Thyroid gland (tissue), 4 donors: ENCODE measurements at places on chromosomes 1 and 21. TPM values are rescaled to one million over a fixed set of nuclear protein-coding genes. Genes with fewer than 3 reads are reported as not detected.

The LMOD1 gene
- total RNA-seq, result 30.6 TPM

The RXRG gene
- 1.3 TPM for total RNA-seq

The PAQR6 gene
- total RNA-seq, result 0.63 TPM

The OR2T35 gene
- not detected for total RNA-seq

GRCh38 chr1:83791821-83792437, 207.0 kb downstream of the TTLL7 start:
- DNase-seq, result no peak

DNA sequence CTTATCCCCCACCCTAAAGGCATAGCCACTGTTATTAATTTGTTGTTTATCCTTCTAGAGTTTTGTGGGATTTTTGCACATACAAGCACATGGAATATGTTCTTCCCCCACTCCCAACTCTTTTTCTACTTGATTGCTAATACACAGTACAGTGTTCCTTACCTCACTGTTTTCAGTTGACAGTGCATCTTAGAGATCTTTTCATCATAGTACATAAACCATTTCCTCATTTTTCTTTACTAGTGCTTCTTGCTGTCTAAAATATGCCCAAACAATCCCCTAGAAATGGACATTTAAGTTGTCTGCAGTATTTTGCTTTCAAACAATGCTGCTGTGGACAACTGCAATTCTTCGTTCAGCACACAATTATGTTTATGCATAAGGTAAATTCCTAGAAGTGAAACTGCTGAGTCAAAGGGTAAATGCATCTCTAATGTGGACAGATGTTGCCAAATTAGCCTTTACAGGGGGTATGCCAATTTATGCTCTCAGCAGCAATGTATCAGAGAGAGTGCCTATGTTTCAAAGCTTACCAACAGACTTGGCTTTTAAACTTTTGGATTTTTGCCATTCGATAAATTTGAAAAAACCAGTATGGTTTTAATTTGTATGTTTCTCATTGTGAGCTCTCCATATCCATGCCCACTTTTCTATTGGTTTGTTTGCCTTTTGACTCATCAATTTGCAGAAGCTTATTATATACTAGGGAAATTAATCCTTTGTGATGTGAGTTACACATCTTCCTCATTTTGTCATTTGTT, 132.6 kb downstream of the MRPS6 start:
- no peak for DNase-seq

The MPZ gene
- total RNA-seq, result 0.79 TPM

DNA sequence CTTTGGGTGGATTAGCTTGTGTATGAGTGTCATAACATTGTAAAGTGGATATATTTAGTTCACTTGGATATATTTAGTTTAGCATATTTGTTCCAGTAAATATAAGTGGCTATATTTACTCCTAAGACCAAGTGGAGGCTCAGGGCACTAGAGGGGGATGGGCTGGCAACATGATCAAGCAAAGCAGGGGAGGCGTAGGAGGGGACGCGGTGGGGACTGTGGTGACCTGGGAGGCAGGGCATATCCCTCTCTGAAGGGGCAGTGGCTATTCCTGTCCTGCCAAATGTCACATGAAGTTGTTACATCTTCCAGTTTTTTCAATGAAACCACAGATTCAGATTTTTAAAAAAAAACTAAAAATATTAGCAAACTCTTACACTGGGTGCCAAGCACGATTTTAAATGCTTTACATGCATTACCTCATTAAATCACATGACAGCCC, 51.9 kb upstream of the EDN2 start:
- DNase-seq, result no peak

The POMGNT1 gene
- total RNA-seq, result 72.1 TPM

GRCh38 chr21:45764792-45765191, 121.3 kb downstream of the PCBP3 start:
- no peak for DNase-seq

DNA sequence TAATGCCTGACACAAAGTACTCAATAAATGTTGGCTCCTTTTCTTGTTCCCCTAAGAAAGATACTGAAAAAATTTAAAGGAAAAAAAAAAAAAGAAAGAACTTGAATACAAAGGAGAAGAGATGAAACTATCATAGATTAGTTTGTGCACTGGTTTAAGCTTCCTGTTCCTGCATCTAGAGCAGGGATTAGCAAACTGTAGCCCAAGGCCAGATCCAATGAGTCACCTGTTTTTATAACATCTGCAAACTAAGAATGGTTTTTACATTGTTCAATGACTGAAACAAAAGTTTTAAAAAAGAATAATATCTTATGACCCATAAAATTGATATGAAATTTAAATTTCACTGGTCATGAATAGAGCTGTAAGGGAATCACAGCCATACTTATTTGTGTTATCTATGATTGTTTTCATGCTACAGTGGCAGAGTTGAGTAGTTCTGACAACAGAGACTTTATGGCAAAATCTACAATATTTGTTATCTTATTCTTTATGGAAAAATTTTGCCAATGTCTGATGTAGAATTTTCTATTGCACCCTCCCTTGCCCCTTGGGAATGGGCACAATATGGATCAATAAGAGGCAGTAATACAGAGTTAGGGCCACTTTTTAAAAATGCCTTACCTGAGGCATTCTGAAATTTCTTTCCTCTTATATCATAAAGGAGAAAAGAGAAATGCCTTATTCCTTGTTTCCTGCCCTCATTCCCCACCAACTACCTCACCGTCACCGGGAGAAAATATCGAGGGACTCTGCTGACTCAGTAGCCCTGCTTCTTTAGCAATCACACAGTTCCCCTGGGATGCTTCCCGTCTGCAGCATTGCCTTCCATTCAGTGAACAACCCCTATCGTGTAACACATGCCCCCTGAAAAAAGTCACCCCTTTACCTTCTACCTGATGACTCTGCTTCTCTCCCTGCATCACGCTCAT, 50.6 kb downstream of the WDR64 start:
- no peak for DNase-seq

GRCh38 chr21:42455754-42456440, 40.1 kb downstream of the RSPH1 start:
- no peak for DNase-seq

DNA sequence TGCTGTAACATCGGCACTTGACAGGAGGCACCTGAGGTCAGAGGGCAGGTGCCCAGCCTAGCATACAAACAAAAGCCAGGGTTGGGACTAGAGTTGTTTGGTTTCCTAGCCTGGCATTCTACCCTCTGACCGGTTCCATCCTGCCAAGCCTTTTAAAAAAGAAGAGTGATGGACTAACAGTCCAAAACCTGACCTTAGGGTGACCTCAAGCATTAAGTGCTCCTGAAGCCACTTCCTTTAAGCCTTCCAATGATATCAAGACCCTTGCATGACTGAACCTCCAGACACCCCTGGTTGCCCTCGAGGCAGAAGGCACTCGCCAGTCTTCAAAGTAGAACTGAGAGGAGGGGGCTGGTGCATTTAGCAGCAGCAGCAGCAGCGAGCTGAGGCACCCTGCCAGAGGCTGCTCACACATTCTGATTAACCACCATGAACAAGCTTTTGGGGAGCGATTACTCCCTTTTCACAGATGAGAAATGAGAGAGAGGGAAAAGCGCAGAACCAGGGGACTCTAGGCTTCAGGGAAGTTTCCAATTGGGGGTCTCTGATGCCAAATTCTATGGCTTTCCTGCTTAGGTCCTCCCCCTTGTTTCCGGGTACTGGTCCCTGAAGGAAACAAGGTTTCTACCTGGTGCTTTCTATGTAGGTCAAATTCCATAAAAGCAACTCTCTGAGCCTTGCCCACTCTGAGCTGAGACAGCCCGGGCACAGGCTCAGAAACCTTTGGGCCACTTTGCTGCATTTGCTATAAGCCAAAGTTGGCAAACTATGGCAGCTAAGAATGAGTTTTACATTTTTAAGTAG, 9.2 kb downstream of the SLC2A1 start:
- peak; percentile 83 for DNase-seq

GRCh38 chr1:18649693-18650370, 19.2 kb downstream of the PAX7 start:
- DNase-seq, result no peak

DNA sequence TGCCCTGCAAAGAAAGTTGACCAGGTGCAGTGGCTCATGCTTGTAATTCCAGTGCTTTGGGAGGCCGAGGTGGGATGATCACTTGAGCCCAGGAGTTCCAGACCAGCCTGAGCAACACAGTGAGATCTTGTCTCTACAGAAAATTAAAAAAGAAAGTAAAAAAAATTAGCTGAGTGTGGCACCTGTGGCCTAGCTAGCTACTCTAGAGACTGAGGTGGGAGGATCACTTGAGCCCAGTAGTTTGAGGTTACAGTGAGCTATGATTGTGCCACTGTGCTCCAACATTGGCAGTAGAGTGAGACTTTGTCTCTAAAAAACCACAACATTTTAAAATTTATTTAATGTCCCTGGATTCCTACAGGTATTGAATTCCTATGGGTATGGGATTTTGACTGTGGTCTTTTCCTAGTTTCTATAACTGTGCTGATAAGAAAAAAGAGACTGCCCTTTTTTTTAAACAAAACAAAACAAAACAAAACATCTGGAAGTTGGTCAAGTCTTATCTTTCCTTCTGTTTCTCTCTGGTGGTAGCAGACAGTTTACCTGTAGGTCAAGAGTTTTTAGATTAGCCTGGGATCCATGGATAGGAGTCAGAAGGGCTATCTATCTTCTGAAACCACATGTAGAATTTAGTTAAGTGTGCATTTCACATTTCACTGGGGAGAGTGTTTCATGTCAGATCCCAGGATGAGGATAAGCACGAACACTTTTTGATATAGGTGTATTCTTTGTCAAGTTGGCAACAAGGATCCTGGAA, 18.8 kb downstream of the UCK2 start:
- no peak for DNase-seq

- DNase-seq, result no peak
These were observed 3.9 kb upstream of the KRTAP10-6 start for GRCh38 chr21:44596068-44596725.

The LCE1B gene
- not detected for total RNA-seq

- no peak for DNase-seq
These were observed 33.4 kb downstream of the DDX20 start for GRCh38 chr1:111789142-111789541.

DNA sequence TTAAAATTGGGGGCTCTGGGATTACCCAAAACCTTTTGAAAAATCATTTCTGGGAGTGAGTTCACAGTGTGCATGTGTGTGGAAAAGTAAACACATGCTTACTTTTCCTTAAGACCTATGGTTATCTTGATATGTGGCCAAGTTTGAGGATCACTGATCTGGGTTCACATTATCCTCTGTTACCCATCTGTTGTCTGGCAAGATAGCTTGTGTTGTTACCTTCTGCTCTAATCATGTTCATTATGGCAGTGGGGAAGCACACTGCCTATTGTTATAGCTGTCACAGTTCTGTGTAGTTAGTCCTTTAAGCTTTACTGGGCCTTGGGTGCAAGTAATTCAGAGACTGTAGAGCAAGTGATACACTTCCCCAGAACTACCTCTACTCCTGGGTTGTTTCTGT, 5.0 kb downstream of the CTBS start:
- no peak for DNase-seq

- no peak for DNase-seq
These were observed 17.5 kb upstream of the VSIG8 start for GRCh38 chr1:159879977-159880376.

- no peak for DNase-seq
These were observed 19.2 kb upstream of the CLSTN1 start for GRCh38 chr1:9842781-9843575.

GRCh38 chr1:52139817-52140540, 1.9 kb upstream of the ZFYVE9 start:
- DNase-seq, result no peak

- DNase-seq, result no peak
These were observed 60.7 kb upstream of the GOLT1A start for GRCh38 chr1:204274446-204274845.

- DNase-seq, result no peak
These were observed 205.9 kb upstream of the DPYD start for GRCh38 chr1:98126740-98127139.

- no peak for DNase-seq
These were observed 182.8 kb upstream of the NRIP1 start for GRCh38 chr21:15247613-15248012.
